ENCODE measurements at places on chromosomes 2 and 18.

GRCh38 chr2:105510761-105511528 lies 112.1 kb upstream of the FHL2 start:
- DNase-seq: no peak

DNA sequence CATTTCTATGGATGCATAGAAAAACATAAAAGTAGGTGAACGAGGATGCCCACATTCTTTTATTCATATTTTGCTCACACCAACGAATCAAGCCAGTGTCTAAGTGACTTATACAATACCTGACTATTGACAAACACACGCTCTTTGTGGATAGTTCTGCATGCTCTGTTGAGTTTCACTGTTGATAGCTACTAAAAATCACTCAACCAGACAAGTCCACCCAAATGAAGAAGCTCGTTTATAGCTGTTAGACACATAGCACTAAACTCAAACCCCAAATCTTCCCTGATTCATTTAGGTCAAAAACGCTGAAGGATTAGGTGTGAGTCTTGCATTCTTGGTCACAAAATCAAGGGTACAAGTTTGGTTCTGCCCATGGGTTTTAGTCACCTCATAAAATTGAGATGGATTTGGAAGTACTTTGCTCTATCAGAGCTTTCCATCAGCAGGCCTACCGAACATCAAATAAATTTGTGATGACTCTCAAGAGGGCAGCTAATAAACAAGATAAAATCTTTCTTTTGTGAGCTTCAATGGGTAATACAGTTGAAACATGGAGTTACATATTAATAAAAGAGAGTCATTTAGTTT lies 92.7 kb upstream of the ETAA1 start:
- DNase-seq: no peak

DNA sequence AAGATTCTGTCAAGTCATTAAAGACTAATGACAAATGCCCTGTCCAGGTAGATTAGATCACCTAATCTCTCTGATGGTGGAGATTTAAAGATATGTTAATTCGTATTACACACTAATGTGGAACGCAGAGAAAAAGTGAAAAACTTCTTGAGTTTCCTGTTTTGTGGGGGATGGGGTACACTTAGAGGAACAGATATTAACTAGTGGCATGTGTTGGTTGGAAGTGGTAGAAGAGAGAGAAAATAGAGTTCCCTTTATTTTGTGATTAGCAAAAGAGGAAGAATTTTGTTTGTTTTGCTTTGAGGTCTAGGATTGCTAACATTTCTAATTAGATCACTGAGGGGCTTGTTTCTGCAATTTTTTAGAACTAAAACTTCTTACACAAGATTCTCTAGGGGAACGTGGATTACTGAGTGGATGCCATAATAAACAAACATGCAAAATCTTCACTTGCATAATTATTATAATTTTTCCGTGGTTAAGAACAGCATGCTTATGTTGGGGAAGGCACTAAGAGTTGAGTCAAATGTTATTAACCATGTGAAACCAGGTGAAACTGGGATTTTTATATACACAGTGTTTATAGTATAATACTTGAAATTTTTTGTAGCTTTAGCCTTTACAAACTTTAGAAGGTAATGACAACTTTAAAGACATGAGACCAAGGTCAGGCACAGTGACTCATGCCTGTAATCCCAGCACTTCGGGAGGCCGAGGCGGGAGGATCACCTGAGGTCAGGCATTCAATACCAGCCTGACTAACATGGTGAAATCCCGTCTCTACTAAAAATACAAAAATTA lies 97.4 kb upstream of the STK17B start:
- peak; percentile 72 for DNase-seq

GRCh38 chr2:201363857-201364560 lies 6.9 kb upstream of the FLACC1 start:
- no peak for DNase-seq

- DNase-seq: no peak
Observed at GRCh38 chr2:168999668-169000213, 31.4 kb downstream of the ABCB11 start.

DNA sequence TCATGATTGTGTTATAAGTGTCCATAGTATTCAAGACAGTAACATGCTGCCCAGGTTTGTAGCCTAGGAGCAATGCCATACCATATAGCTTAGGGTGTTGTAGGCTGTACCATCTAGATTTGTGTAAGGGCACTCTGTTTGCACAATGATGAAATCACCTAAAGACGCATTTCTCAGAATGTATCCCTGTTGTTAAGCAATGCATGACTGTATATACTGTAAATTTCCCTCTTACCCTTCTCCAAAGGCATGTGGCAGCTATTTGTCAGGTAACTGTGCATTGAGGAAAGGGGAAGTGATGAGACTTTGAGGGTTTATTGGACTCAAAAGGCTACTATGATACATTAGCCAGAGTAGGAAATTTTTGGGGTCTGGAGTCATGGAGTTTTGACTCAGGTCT lies 180.8 kb downstream of the VAPA start:
- DNase-seq: no peak

DNA sequence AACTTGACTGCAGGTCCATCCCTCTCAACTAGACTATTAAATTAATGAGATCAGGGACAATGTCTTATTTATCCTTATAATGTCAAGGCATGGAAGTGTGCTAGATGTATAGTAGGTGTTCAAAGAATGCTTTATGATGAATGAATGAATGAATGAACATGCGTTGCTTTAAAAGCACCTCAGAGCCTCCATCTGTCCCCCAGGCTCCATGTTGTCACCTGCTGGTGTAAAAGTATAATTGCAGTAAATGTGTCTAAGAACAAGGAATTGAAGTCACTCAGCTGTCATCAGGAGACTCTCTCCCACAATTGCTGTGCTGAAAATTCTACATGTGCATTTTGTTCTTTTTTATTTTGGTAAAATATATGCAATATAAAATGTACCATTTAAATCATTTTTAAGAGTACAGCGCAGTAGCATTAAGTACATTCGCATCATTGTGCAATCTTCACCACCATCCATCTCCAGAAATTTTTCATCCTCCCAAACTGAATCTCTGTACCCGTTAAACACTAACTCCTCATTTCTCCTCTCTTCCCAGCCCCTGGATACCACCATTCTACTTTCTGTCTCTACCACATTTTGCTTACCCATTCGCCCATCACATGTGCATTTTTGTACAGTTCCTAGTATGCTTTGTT lies 52.6 kb downstream of the GNAL start:
- no peak for DNase-seq
